ENCODE measurements at places on chromosomes 11 and 22.

GRCh38 chr11:123581651-123582399, 72.6 kb downstream of the SCN3B start:
- DNase-seq = no peak

DNA sequence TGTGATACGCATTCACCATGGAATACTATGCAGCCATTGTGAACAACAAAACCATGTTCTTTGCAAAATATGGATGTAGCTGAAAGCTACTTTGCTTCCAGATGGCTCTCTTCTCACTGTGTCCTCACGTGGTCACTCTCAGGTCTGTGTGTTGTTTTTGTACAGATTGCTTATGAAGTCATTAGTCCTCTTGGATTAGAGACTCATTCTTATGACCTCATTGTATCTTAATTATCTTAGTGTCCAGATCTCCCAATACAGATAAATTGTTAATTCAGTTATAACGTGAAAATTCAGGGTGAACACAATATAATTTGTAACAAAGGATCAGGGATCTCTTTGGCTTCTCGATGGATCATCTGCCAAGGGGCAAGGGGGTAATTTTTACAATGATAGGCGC, 100.4 kb upstream of the TOP3B start:
- no peak for DNase-seq

DNA sequence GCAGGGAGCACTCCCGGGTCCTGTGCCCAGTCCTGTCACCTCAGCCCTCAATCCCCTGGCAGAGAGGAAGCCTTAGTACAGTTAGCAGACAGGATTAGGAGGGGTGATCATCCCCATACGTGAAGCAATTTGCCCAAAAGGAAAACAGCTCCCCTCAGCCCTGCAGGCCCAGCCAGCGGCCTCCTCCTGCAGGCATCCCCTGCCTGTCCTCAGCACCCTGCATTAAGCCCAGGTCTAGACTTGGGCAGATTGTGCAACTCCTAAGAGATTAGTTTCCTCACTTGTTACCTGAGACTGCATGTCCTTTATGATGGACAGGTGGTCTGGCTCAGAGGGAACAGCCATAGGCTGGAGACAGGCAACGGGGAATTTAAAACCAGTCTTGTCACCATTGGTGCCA, 95.5 kb upstream of the TMEM45B start:
- no peak for DNase-seq

DNA sequence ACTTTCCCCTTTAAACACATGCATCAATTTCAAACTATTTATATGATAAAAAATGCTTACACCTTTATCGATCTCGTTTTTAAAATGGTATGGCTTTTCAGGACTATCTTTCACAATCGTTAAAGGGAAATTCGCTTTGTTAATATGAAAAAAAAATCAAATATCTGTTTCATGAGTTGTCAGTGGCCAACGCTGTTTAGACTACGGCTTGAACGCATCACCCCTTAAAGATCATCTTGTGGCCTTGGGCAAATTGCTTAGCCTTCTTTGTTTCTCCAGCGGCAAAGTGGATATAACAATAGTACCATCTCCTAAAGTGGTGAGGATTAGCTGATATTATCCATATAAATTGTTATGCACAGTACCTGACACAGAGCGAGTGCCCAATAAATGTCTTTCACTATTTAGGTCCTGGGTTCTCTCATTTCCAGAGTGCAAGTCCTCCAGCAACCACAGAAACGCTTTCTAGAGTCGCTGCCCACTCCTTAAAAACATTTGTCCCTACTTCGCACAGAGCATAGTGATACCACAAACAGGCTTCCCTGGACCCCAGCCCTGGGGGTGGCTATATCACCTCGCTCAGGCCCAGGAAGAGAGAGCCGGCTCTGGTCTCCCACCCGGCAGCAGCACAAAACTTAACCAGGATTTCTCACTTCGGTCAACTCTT, 904 bp downstream of the SLC35F2 start:
- no peak for DNase-seq

DNA sequence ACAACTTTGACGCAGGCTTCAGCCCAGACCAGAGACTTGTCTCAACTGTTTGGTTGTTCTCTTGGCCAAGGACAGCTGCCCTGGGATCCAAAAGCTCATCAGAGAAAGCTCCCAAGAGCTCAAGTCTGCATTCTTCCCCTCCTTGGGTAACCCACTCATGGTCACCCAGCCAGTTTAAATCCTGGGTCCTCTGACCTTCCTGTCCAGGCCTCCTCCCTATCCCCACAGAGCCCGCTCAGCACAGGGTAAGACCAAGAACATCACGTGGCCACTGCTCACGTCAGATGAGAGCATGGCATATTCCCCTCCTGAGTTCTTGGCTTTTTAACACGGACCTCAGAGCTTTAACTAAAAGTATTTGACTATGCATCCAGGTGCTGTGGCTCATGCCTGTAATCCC, 25.8 kb downstream of the TSKU start:
- DNase-seq = no peak

DNA sequence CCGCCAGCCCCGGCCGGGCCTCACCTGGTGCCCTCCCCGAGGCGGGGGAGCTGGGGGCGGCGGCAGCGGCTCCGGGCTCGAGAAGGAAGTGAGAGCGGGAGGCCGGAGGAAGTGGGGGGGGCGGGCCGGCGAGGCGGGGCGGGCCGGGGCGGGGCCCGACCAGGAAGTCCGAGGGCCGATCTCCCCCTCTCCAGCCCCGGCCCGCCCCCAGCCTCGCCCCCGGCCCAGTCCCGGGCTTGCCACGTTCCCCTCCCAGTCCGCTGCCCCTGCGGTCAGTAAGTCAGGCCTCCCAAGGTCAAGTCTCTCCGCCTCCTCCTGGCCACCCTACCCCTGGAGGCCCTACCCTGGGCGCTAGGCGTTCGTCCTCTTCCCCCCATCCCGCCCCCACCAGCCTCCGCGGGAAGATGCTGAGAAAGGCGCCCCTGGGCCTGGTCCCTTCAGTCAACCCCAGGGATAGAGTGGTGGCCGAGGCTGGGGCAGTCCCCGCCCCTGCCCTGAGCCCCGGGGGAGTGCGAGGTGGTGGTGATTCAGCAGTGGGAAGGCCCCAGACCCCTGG, at the start of gene RHOG:
TSS of gene RHOG (minus strand) at position 90 of the 556 bp plus-strand sequence. CDS start 12,821 bp downstream, outside the sequence.
- DNase-seq = peak; percentile 80

DNA sequence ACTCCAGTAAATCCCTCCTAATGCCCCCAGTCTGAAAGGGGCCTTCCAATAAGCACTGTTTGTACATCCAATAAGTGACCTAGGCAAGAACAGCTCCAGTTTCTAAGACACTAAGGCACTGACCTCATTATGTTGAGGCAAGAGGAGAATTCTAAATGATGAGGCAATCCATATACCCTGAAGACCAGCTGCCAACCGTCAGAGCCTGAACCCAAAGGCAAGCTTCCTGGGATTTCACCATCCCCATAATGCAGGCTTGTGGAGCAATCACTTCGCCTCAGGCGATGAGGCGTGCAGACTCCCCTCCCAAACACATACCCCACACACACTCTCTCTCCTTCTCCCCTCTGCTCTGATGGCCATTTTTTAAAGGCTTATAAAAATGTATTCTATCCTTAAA, 49.5 kb downstream of the LGR4 start:
- DNase-seq = no peak

DNA sequence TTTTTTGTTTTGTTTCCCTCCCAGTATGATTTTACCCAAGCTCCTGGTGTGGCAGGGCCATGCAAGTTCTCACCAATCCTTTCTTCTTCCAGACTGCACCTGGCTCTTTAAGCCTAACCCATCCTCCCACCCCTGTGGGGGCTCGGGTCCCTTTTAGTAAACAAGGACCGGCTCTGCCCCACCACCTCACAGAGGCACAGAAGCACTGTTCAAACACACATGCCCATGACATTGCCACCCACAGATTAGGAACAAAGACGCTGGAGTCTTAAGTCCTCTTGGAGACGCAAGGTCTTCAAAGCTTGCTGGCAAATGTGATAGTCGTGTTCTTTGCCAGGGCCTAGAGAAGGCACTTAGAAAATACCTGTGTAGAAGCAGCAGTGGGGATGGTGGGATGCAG, 18.9 kb downstream of the UQCR10 start:
- no peak for DNase-seq

- no peak for DNase-seq
Measured at GRCh38 chr22:23072077-23072910, 2.0 kb downstream of the GNAZ start.

GRCh38 chr22:22942511-22943329, 55.1 kb downstream of the IGLL5 start:
- DNase-seq = peak; percentile 44

DNA sequence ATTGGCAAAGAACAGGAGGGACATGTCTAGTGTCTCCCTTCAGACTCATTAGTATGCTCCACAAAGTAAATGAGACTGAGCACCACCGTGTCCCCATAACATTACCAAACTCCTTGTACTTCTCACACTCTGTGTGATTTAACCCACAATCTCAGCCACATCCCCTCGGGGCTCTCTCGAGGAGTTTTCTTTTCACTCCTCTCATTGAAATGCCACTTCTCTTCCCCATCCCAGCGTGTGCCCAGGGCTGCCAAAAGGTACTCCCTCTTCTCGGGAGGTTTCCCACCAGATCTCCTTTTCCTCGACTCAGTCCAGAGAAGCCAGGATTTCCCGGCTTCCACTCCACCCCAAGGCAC, 1.1 kb downstream of the RBFOX2 start:
- no peak for DNase-seq

- no peak for DNase-seq
Measured at GRCh38 chr22:49992921-49993648, 19.5 kb downstream of the IL17REL start.

GRCh38 chr11:6319001-6319703, 1.1 kb downstream of the CAVIN3 start:
- DNase-seq = no peak

GRCh38 chr11:71185411-71185810, 67.0 kb downstream of the SHANK2 start:
- no peak for DNase-seq

GRCh38 chr22:33579448-33580093, 340.7 kb downstream of the LARGE1 start:
- DNase-seq = no peak

DNA sequence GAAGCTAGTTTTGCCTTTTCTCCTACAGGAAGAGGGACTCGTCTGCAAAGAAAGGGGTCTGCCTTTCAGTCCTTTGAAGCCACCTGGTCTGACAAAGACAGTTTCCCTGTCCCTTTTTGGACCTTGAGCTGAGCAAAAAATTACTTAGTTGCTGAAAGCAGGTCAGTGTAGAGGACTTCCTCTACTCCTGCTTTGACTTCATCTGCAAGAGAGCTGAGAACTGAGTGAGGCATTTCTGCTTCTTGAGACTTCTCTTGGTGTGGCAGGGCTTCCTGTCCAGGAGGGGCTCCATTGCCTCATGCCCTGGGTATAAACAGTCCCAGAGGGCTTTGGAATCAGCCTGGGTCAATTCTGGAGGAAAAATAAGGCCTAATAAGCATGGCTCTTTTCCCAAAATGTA, 73.1 kb downstream of the ZNRF3 start:
- DNase-seq = no peak

GRCh38 chr22:23576681-23577080, 3.4 kb downstream of the IGLL1 start:
- DNase-seq = no peak

- DNase-seq = no peak
Measured at GRCh38 chr11:72635933-72636332, 38.3 kb downstream of the PDE2A start.

DNA sequence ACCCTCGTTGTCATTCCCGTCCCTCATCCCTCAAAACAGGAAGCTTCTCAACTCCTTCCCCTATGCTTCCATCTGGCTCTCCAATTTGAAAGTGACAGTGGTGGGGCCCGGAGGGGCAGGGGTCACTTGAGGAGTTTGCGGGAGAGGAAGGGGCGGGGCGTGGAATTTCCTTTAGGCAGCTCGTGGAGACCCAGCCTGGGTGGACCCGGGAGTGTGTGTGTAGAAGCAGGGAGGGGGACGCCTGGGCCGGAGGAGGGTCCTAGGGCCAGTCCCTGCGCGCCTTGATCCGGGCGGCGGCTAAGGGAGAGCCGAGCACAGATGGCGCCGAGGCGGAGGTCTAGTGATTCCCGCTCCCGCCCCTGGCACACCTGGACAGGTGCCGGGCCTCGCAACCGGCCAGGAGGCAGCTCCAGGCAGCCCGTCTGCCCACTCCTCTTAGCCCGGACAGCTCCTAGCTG, 7.8 kb upstream of the PAX6 start:
- no peak for DNase-seq

GRCh38 chr11:15307619-15308024, 192.9 kb downstream of the INSC start:
- DNase-seq = no peak

DNA sequence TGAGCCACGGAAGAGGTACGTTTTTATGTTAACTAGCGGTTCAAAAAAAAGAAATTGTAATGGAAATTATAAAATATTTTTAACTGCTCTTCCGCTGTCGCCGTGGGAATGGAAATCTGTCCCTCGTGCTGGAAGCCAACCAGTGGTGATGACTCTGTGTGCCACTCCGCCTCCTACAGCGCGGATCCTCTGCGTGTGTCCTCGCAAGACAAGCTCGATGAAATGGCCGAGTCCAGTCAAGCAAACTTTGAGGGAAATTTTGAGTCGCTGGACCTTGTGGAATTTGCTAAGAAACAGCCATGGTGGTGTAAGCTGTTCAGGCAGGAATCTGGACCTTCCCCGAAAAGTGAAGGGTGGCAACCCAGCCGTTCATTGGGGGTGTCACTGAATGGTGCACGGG, 2.9 kb upstream of the CBX7 start:
- no peak for DNase-seq

DNA sequence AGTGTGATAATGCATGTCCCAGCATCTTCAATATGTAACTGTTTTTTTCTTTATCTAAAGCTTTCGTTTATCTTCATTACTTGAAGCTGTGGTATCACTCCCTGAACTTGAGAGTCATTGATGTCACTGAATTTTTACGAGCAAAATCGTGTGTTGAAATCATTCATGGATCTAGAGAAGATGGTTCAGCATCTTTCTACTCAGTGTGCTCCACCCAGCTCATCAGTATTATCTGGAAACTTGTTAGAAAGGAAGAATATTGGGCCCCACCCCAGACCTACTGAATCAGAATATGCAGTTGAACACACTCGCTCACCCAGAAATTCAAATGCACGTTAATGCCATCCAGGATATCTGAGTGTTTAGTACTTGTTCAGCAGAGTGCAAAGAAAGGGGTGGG, 8.3 kb downstream of the CDON start:
- no peak for DNase-seq

GRCh38 chr11:126765196-126765595, 235.4 kb downstream of the KIRREL3 start:
- no peak for DNase-seq
